ENCODE measurements at places on chromosomes 1 and 21.

- peak; percentile 94 for DNase-seq
Measured at GRCh38 chr1:166905900-166906299, 29.8 kb upstream of the TADA1 start.

GRCh38 chr1:224377676-224378006, 21.0 kb downstream of the CNIH4 start:
- DNase-seq: no peak

DNA sequence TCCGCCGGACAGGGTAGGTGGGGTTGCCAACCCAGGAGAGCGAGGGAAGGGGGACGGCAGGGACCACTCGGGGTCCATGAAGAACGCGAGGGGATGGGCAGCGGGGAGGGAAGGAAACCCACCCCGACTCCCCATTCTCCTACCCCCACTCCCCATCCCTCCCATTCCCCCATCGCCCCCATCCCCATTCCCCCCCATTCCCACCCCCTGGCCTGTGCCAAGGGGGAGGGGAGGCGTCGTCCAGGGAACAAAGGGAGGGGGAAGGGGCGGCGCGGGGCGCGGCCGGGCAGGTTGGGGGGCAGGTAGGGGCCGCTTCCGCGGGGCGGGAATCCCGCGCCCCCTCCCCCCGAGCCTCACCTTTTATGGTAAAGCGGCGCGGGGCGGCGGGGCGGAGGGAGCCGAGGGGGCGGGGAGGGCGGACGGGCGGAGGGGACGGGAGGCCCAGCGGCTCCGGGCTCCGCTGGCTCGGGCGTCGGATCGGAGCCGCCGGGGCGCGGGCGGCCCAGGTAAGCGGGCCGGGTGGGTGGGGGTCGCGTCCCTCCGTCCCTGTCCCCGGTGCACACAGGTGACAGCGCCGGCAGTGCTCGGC, at the start of gene FBLIM1:
TSS of gene FBLIM1 (plus strand) at position 453 of the 589 bp plus-strand sequence. CDS start 6,189 bp downstream, outside the sequence.
- no peak for DNase-seq

DNA sequence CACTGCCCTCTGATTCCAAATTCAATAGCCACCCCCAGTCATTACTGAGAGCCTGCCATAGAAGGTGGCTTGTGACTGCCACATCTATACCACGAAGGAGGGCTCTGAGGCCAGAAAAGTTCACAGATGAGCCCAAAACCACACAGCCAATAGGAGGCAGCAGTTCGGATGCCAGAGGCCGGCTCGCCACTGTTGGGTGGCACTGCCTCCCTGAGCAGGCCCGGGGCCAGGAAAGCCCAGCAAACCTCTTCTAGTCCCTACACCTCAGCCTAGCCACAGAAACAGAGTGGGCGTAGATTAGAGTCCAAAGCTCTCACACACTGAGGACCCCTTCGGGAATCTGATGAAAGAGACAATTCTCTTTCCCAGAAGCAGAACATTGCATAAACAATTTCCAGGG, 5.9 kb upstream of the CAMK2N1 start:
- DNase-seq: no peak

DNA sequence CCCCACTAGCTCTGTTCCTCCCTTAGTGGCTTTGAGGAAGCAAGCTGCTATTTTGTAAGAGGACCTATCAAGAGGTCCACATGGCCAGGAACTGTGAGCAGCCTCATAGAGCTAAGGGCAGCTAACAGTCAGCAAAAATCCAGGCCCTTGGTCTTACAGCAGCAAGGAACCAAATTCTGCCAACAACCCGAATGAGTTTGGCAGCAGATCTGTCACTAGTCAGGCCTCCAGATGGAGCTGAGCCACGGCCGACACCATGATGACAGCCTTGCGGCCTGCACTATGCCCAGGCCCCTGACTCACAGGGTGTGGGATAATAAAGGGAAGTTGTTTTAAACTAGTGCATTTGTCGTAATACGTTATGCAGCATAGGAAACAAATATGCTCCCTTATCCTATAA, 28.0 kb upstream of the H3-3A start:
- DNase-seq: no peak

DNA sequence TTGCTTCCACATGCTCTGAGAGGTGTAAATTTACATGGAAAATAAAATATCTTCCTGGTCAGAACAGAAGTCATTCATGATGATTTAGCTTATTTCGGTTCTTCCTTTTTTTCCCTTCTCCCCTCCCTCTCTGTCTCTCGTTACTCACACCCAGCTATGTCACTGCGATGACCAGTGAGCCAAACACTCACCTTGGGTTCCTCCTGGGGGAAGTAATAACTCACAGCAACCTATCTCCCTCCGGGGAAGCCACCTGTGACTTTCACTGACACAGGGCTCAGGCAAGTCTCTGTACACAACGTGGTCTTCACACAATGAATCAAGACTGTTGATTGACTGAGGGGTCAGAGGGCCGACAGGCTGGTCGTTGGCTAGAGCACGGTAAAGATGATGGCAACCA, 135.3 kb upstream of the VANGL1 start:
- no peak for DNase-seq

DNA sequence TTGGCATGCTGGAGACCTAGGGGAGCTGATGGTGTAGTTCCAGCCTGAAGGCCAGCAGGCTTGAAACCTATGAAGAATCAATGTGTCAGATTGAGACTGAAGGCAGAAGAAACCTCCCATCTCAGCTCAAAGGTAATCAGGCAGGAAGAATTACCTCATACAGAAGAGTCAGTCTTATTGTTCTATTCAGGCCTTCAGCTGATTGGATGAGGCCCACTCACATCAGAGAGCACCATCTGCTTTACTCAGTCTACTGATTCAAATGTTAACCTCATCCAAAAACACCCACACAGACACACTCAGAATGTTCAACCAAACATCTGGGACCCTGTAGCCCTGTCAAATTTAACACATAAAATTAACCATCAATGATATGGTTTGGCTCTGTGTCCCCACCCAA, 13.7 kb upstream of the CCN1 start:
- no peak for DNase-seq

DNA sequence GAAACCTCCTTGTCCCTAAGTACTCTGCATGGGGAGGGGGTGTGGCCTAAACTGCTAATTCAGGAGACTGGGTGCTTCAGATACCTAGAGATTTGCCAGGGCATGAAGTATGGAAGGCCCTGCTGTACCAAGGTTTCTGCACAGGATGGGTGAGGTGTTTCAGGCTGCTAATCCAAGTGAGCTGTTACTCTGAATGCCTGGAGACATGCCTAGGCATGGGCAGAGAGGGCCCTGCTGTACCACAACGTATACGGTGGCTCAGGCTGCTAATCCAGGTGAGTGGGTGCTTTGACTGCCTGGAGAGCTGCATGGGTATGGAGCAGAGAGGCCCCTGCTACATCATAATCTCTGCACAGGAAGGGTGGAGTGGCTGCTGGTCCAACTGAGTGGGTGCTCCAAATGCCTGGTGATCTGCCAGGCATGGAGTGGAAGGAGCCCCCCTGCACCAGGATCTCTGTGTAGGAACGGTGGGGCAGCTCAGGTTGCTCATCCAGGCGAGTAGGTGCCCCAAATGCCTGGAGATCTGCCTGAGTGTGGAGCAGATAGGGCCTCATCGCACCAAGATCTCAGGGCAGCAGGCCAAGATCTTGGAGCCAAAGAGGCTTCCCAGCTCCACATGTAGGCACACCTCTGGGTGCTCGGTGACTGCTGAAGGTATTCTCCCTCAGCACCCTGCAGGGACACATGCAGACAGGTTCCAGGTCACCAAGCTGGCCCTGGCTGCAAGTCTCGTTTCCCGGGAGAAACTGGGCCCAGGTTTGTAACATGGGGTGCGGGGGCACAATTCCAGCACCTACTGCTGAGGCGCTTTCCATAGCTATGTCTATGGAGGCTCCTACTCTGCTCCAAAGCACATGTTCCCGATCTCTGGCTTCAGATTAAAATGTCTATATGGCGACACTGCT, 252.5 kb upstream of the PLXNA2 start:
- DNase-seq: no peak

DNA sequence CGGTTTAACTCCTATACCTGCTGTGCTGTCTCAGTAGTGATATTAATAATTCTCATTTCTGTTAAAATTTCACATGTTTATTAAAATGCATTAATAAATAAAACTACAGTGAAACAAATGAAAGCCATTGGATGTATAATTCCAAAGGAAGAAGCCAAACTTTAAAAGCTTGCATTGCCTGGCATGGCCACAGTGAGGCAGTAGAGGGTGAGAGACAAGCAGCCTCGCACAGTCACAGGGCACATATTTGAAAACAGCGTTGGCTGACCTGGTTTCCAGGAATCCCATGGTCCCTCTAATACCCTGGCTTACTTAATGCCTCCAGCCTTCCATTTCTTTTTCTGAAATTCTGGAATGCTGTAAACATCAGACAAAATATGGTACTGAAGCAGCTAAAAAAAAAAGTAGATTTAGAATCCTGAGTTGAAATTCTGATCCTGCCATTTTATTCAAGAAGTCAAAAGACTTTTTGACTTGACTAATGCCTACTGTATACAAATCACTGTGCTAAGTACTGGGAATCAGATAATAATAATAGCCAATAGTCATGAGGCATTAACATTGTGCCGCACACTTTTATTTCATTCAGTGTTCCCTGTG, 6.7 kb upstream of the RNASEL start:
- DNase-seq: no peak

DNA sequence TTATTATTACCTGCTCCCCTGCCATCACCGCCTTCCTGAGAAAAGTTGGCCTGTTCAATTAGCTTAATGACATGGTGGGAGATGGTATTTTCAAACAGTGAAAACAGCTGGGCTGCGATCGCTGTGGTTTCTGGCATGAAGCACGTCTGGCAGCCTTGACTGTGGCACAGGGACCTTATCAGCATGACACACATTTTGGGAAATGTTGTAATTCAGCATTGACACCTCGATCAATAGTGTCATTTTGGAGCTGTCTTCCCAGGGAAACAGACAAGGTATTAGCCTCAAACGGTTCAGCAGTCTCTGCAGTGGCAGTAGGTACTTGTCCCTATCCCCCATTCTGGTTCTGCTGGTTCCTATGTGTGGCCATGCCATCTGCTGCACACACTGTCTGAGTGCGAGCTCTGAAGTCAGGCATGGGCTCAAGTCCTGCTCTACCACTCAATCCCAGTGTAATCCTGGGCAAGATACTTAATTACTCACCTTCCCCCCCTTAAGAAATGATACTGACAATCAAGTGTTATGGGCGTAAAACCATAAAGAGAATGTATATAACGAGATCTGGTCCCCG, 154.5 kb upstream of the KCND3 start:
- DNase-seq: no peak

GRCh38 chr21:45998276-45998701, 16.7 kb downstream of the COL6A1 start:
- no peak for DNase-seq

All from kidney epithelial cell (primary cell).